ENCODE measurements at places on chromosomes 1 and 21.

- ATAC-seq = no peak
These were observed 12.4 kb upstream of the LRRN2 start for GRCh38 chr1:204697893-204698292.

DNA sequence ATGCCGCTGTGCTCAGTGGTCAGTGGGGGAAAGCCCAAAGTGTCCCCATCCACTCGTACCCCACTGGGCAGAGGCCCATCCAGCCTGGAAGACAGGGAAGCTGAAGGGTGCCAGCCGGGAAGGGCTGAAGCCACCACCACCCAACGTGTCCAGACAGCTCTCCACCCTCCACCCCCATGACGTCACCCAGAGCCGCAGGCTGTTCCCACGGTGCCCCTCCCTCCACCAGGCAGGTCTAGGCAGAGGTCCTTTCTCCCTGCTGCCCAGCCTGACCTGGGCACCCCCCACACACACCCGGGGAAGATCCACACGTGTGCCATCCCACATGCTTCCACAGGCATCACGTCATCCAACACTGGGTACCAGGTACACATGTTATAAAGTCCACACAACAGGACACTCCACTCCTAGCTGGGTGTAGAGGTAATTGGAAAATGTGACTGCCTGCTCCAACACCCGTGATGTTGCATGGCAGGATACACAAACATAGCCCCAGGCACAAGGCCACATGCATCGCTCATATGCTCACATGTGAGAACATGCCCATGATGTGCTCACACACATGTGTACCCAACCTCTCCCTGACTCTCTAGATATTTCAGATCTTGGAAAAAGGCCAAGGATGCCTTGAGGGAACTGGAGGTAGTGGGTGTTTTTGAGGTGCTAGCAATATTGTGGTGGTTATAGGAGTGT is 5.1 kb upstream of the ARHGAP30 start:
- ATAC-seq = no peak

DNA sequence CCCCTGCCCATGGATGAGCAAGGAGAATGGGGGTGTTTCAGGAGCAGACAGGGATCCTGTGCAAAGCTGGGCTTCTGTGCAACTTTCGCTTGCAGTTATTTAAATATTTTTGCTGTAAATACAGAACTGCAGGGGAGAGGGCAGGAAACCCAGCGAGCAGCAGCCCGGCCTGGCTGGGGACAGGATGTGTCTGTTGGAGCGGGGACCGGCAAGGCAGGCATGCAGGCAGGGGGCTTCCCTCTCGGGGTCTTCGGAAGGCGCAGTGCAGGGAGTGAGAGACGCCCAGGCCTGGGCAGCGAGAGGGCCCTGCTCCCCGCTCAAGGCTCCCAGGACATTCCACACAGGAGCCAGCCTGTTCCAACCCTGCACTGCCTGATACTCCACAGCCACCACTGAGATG is 1.7 kb upstream of the AIRE start:
- ATAC-seq = no peak

DNA sequence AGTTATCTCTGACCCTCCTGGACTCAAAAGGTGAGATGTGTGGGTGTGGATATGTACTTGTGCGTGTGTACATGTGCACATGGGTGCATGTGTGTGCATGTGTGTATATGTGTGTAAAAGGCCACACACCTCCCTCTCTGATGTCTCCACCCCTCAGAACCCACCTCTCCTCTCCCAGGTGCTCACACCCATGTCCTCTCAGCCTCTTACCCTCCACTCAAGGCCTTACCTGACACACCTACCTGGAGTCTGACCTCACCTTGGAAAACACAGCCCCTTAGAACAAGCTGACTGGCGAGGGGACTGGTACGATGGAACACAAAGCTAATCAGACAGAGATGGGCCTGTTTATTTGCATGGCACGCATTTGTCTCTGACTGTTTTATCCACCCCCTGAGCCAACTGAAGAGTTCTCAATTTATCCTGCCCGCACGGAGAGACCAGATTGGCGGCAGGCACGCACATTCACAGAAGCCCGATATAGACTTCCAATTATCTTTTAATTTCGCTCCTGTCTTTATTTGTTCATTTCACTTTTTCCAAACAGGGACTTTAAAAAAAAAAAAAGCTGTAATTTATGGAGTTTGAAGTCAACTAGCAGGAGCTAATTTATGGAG is 6.1 kb upstream of the KLHDC7A start:
- no peak for ATAC-seq

DNA sequence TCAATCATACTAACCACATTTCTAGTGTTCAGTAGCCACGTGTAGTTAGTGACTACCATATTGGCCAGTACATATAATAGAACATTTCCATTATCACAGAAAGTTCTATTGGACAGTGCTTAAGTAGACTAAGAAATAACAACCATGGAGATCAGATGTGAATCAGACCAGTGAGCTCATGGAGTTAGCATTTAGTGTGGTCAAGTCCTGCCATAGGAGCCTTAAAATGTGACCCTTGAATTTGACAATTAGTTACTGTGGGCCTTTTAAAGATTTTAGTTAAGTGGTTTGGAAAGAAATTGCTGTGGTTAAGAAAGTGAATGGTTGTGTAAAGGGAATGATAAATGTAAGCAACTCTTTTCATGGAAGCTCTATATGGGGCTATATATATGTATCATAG is 123.4 kb downstream of the POU2F1 start:
- ATAC-seq = no peak
